SK-N-SH (cell line): ENCODE measurements at places on chromosomes 2 and 18. TPM values are rescaled to one million over a fixed set of nuclear protein-coding genes. Genes with fewer than 3 reads are reported as not detected.

The TTLL4 gene
- 15.6 and 18.6 TPM in 2 replicates for polyA plus RNA-seq

The ATG16L1 gene
- polyA plus RNA-seq: 22.2 and 32.2 TPM in 2 replicates

The GPR75 gene
- 1.8 and 2.4 TPM in 2 replicates for polyA plus RNA-seq

The ASB18 gene
- not detected in 2 replicates for polyA plus RNA-seq

The STAMBP gene
- 42.2 and 54.5 TPM in 2 replicates for polyA plus RNA-seq

The IL1R1 gene
- polyA plus RNA-seq: 13.3 and 20.5 TPM in 2 replicates

The FAM117B gene
- polyA plus RNA-seq: 0.90 and 1.0 TPM in 2 replicates

The IL1RN gene
- polyA plus RNA-seq: not detected in 2 replicates

The DSC3 gene
- polyA plus RNA-seq: not detected in 2 replicates

The XDH gene
- polyA plus RNA-seq: 0.33 and 0.50 TPM in 2 replicates

The CRYGC gene
- polyA plus RNA-seq: 0.21 and 0.31 TPM in 2 replicates

GRCh38 chr2:136423516-136423996, 305.6 kb upstream of the CXCR4 start:
- peak; percentile 85 for DNase-seq
- H3K27me3 ChIP-seq: no peaks in the 10 kb centered on the region
- H3K36me3 ChIP-seq: no peaks in the 10 kb centered on the region
- no peaks in the 10 kb centered on the region for H3K4me1 ChIP-seq

DNA sequence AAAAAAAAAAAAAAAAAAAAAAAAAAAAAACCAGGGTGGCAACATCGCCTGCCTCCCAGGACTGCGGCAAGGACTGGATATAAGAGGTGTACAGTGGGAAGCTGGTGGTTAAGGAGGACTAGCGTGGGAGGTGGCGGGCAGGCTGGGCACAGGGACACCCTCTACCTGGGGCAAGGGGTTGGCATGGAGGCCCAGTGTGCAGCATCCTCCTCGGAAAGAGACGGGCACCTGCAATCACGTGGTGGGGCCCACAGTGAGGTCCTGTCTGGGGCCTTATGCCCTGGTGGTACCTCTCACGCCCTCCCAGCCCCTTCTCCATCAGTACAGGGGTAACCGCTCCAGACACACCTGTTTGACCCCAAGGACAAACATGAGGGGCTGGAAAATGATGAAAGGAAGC, 27.9 kb downstream of the PXDN start:
- H3K36me3 ChIP-seq: no peaks in the 10 kb centered on the region
- H3K4me1 ChIP-seq: peaks cover 25% of the 10 kb centered on the region
- no peaks in the 10 kb centered on the region for H3K27me3 ChIP-seq

DNA sequence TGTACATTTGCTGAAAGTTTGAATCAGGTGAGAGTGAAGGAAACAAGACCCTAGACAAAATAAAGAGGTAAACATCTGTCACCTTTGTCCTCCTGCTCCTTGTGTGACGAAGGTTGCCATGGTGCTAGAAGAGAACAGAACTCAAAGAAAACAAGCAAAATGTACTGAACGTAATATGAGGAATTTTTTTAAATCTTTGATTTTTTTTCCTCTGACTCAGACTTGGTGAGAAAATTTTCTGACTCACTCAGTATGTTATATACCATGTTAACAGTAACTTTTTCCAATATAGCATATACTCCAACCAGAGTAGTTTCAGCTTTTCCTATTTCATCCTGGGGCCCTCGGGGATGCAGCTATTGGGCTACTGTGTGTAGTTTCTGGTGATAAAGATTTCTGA, 2114.6 kb upstream of the PIK3C3 start:
- H3K27me3 ChIP-seq: no peaks in the 10 kb centered on the region
- DNase-seq: no peak
- H3K36me3 ChIP-seq: no peaks in the 10 kb centered on the region
- H3K4me3 ChIP-seq: no peak overlapping the region
- no peak overlapping the region for H3K27ac ChIP-seq
- no peaks in the 10 kb centered on the region for H3K4me1 ChIP-seq

- no peaks in the 10 kb centered on the region for H3K36me3 ChIP-seq
- no peak overlapping the region for H3K27ac ChIP-seq
- H3K27me3 ChIP-seq: no peaks in the 10 kb centered on the region
- no peak overlapping the region for H3K4me3 ChIP-seq
- no peak for DNase-seq
Measured at GRCh38 chr2:37391711-37392110, 47.3 kb downstream of the QPCT start.

- H3K36me3 ChIP-seq: no peaks in the 10 kb centered on the region
- no peak overlapping the region for H3K27ac ChIP-seq
- no peaks in the 10 kb centered on the region for H3K27me3 ChIP-seq
Measured at GRCh38 chr2:182068811-182069210, 83.2 kb downstream of the PPP1R1C start.
